ENCODE measurements at places on chromosomes 2 and 18. TPM values are rescaled to one million over a fixed set of nuclear protein-coding genes. Genes with fewer than 3 reads are reported as not detected.

- peak; percentile 88 for DNase-seq
These were observed 51.0 kb upstream of the CYP26B1 start for GRCh38 chr2:72198532-72199241.

GRCh38 chr18:32889615-32890593, 117.1 kb upstream of the KLHL14 start:
- no peak for DNase-seq

- DNase-seq = no peak
These were observed 201.7 kb downstream of the PTH2R start for GRCh38 chr2:208608122-208608835.

DGKD gene
- total RNA-seq = 4.1 TPM

GRCh38 chr2:11910971-11911370, 164.5 kb downstream of the LPIN1 start:
- DNase-seq = no peak

GORASP2 gene
- 67.7 TPM for total RNA-seq

DNA sequence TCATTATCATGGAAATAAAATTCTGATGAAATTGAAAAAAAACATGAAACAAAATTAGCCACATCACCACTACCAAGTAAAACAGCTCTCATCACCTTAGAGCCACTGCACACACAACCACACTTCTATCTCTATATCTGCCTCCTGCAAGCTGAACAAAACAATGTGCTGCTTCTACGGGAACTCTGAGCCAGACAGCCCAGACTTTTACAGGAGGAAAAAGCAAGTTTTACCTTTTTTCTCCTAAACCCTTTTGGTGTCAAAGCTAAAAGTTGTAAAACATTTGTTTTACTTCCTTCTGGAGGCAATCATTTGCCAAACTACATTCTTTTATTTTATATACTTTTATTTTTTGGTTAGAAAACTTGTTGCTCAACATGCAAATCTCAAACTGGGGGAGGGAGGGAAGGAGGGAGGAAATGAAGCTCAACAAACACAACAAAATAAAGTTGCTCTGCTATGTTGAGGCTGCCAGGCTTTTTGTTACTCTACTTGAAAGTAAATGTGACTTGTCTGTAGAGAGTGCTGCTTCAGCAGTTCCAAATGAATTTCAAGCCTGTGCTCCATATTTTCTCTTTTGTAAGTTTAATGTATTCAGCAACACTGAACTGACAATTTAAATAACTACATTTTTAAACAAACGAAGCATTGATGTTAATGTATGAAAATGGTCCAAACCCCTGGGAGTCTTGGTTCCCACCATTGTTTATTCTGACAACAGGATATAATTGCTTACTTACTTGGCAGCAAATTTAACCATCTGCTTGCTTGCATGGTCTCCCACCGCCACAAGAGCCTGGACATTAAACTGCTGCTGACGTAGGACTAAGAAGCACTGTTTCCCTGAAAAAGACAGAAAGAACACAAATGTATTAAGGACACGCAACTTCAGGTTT, 24.5 kb downstream of the DARS1 start:
- no peak for DNase-seq

- DNase-seq = no peak
These were observed 125.9 kb downstream of the ACOXL start for GRCh38 chr2:110858135-110858725.

DNA sequence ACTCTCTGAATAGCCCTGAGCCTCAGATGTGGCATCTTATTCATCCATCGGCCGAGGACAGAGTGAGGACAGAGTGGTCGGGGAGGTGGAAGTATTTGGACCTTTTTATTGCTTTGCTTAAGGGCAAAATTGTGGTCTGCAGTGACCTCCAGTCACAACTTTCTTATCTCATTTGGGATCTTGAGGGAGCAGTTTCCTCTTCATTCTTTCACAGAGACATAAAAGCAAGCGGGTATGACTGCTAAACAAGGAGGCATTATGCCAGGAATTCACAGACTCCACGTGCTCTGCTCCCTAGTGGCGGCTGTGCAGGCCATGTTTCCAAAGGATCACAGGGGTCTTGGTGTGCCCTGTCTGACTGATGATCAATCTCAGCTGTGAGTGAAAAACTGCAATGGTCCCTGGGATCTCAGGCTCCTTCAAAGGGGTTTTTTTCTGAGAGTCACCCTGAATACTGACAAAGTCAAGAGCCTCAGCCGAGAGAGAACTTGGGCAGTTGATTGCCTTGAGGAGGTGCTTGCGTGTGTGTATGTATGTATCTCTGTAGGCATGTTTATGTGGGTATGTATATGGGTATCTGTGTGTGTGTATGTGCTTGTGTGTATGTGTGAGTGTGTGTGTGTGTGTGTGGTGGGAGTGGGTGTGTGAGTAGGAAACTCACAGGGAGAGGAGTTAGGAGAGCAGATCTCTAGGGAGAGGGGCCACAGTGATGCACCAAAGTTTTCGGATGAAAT, 47.7 kb downstream of the RAPGEF4 start:
- DNase-seq = no peak

C2orf15 gene
- not detected for total RNA-seq

DNA sequence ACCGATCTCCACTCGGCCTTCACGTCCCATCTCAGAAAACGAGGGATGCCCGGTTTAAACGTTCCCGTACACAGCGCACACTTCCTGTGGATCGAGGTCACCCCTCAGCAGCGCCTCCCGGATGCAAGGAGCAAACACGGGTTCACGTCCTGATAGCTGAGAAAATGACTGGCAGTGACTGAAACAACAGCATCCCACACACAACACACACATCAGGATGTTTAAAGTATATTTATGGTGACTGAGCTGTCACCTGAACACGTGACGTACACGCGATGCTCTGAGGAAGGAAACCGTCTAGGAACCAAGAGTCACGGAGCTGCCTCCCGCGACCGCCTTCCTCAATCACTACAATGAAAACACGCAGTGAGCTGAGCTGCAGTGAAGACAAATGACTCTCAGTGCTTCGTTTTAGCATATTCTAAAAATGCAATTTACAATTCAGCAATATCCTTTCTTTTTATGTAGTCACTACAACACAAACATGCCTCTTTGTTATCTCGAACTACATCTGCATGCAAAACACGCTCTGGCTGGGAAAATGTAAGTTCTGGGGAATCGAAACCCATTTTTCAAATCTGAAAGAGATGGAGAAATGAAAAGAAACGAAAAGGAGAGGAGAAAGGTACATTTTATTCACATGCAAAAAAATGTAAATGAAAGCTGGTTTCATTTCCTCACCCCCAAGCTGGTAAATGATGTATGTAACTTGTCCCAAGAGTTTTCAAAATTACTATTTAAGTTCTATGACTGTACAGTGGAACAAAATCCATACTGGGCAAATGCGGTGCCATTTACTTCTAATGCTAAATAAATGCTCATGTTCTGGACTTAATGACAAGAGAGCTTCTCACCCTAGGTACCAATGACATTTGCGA, 19.8 kb downstream of the HDAC4 start:
- no peak for DNase-seq

GRB14 gene
- 6.9 TPM for total RNA-seq

DNA sequence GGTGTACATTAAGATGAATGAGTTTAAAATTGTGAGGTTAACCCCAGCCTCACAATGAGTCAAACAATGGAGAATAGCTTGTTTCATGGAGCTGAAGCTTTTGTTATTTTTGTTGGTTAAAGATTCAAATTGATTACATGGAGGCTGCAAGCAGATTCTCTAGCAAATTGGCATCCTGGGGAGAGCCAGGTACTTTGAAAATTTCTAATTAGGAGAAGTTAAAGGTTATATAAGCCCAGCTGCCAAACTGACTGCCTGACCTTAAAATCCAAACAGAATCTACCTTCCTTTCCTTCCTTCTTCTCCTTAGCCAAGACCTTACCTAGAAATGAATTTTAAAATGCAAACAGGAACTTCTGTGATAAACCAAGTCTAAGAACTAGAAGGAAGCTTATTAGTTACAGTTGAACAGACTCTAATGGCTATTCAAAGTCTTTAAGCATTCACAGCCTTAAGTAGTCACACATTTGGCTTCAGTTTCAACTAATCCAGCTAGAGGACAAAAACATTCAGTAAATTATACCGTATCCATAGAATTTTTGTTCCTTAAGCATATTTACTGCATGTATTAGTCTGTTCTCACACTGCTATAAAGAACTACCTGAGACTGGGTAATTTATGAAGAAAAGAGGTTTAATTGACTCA, 31.5 kb upstream of the PGAP1 start:
- DNase-seq = no peak

DNA sequence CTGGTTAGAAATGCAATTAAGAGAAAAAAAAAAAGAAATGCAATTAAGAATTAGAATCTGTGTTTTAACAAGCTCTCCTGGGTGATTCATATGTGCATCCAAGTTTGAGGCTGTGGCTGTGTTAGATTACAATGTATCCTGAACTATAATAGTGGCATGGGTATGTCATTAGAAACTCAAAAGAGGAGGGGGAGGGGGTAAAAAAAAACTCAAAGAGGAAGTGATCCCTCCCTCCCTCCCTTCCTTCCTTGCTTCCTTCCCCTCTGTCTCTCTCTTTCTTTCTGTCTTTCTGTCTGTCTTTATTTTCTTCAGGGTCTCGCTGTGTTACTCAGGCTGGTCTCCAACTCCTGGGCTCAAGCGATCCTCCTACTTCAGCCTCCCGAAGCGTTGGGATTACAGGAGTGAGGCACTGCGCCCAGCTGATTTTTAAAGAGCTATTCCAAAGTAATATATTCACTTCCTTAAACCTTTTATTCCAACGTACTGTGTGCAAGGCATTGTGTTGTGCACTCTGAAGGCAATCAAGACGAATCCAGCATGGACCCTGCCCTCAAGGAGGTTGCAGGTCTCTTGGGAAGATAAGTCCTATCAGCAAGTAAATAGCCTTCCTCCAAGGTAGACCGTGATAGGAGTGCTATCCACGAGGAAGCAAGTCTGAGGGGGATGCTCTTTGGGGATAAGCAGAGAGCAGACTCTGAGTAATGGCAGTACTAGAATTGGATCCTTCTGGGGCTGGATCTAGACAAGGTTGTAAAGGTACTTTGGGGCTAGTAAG, 35.9 kb upstream of the MCFD2 start:
- no peak for DNase-seq

NEU2 gene
- total RNA-seq = not detected

GRCh38 chr2:24471662-24472061, 19.4 kb upstream of the NCOA1 start:
- DNase-seq = no peak

C2orf68 gene
- total RNA-seq = 4.6 TPM

DUSP28 gene
- total RNA-seq = 3.6 TPM

GRCh38 chr2:158079672-158080071, 22.0 kb upstream of the UPP2 start:
- peak; percentile 42 for DNase-seq

DNA sequence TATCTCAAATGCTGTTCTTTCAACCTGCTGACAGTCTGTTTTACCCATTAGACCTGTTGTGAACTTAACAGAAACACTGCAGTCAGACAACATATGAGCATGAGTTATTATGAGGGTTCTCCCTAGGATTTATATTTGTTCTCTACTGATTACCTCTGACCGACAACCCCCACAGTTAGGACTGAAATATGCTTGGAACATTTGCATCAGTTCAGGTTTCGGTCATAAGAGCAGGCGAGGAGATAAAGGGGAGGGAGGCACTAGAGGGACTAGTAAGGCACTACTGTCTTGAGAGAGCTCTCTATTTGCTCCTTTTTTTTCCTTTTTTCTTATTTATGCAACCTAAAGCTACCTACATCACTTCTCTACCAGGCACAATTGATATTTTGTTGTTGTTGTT, 133.2 kb upstream of the REG3G start:
- no peak for DNase-seq

DNA sequence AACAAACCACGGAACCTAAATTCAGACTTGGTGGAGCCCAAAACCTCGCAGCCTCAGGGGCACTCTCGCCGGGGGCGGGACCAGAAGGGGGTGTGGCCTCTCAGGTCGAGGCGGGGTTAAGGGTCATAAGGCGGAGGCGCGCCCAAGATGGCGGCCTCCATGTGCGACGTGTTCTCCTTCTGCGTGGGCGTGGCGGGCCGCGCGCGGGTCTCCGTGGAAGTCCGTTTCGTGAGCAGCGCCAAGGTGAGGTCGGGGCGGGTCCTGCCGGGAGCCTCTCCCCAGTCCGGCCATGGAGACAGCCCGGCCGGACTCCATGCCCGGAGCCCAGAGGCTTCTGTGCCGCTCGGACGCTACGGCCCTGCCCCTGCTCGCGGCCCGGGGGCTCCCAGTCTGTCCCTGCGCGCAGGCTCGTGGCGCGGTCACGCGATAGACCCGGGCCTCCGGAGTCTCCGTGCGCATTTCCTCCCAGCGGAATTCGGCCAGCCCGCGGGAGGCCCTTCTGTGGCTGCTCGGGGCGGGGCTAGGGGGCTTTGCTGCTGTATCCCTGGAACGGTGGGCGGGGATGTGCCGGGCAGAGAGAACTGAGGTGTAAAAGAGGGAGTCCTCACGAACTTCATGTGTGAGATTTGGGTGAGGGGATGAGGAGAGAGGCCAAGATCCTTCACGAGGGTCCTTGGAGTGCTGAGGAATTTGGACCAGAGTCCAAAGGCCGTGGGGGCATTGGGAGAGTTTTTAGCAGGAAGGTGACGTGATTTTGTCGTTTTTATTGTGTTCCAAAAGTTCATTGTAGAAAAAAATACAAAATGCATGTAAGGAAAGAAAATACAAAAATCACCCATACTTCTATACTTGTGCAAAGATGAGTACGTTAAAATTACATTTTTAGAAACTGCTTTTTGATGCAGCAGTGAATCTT, at the start of gene SMYD5:
Gene SMYD5, plus strand, starts transcription at position 126 of the 916 bp plus-strand sequence. Its CDS starts 22 bp downstream, at position 148.
- peak; percentile 77 for DNase-seq

GRCh38 chr2:100423631-100424030, 6.2 kb upstream of the CHST10 start:
- DNase-seq = peak; percentile 1

ACTG2 gene
- total RNA-seq = 2.4 TPM

GRCh38 chr2:235618039-235618438, 124.2 kb downstream of the AGAP1 start:
- DNase-seq = peak; percentile 80

MEP1B gene
- total RNA-seq = not detected

DNA sequence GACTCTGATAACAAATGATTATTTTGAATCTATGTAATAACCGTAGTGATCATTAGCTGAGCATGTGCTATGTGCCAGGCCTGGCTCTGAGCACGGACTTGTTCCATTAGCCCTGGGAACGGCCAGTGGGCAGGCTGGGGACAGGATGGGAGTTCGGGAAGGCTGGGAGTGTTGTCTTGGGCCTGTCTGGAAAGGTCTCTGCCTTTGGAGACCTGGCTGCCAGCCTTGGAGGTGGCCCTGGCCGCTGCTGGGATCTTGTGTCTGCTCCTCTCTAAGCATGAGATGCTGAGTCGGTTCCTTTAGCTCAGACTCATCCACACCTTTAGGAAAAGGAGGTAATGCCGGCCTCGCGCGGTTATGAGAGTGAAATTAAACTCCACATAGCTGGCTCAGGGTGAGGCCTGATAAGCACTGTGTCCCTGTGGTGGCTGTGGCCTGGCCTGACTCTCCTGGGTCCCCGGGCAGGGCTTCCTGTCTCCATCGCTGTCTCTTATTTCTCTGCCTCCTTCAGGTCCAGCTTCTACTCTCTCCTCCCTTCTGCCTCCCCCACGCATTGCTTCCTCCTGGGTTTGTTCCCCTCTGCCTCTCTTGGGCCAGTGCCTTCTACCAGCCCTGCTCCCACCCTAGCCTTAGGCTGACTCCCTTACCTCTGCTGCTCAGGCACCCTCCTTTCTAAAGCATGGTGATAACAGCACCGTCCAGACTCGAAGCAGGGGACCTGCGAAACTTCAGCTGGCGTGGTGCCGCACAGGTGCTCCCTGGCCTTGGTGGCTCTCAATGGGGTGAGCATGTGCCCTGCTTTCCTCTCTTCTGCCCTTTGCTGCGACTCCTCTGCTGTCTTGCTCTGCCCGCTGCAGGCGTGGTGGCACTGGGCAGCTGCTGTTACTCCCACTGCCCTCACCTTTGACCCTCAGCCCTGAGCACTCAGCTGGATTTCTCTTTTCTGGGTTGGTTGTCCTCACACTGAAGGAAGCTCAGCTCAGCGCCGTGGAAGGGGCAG, 41.8 kb downstream of the NCK2 start:
- no peak for DNase-seq

Measured in fibroblast of the aortic adventitia (primary cell).